NCI-H1092 treated with DMSO at 0.1 percent for 48 hours (cell line): ENCODE measurements at places on chromosomes 12 and 14.

- no peak for DNase-seq
These were observed 45.2 kb downstream of the VEZT start for GRCh38 chr12:95262808-95263207.

GRCh38 chr14:53260286-53260685 lies 107.2 kb upstream of the DDHD1 start:
- DNase-seq: no peak

- DNase-seq: no peak
These were observed 1153.6 kb downstream of the FLRT2 start for GRCh38 chr14:86683561-86683960.

DNA sequence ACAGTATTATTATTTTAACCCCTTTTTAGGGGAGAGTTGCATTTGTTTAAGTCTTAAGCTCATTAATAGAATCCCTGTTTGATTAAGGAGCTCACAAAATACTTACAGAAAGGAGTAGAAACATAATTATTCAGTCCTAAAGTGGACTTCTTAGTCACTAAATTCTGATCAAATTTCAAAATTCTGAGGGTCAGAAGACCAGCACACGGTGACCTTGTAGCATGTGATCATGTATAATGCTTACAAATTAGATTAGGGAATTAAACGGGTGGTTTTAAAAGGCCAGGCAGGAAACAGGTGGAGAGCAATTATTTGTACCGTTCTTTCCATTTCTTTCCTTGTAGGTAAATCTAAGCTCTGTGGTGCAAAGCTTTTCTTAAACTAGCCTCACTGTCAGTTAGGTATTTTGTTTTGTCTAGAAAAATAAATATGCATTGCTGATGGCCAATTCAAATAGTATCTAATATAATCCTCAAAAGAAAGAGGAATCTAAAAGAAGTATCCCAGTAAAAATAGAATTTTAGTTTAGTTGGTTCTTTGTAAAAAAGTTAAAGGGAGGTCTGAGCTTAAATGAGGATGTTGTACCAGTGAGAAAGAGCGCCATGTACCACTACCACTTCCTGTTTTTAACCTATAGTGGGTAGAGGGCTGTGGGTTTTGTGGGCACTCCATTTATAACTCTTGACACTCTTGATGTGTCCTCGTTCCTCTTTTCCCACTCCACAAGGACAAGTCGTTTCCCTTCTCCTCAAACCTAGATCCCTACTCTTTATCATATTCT lies 51.1 kb downstream of the SLC38A1 start:
- DNase-seq: no peak

DNA sequence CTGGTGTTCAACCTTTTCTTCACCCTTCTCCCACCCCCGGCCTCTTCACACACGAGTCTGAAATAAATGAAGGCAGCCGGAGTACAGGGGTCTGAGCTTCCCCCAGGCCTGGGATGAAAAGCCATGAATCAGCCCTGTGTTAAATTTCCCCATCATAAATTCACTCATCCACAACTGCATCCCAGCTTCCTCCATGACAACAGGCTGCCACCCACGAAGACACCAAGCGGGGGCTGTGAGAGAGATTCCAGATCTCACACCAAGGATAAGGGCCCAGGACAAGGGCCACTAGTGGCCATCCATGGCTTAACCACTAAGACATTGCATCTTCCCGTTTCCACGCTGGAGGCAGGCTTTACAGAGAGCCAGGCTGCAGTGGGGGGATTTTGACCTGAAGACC lies 93.9 kb upstream of the NCOR2 start:
- no peak for DNase-seq

DNA sequence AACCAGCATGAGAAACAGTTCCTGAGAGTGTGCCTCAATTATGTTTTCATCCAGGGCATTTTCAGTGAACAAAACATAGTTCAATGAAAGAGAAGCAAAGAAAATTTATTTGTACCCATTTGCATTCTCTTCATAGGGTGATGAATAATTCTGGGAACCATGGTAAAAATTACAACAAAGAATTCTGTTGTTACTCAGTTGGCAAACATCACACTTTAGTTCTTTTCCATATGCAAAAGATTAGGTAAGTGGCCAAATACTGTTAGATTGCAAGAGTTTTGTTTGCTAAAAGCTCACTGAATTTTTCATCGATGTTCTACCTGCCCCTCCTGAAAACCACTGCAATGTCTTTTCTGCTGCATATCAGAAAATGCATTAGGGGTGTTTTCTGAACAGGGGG lies 132.4 kb upstream of the RGS6 start:
- DNase-seq: no peak

DNA sequence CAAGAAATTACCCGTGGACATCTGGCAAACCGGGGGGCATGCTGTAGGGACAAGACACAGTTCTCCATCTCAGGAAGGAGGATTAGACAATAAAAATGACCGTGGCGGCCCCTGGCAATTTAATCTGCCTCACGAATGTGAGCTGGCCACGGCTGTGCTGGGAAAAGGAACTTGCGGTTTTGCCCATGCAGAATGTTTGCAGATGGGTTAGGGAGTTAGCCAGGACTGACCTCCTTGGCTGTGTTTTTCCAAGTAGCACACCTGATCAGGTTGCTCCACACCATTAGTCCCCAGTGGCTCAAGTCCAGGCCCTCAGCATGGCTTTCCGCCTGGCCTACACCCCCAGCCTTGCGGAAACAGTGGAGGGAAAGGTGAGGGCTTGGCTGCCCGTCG lies 20.8 kb downstream of the TPCN1 start:
- peak; percentile 33 for DNase-seq

- no peak for DNase-seq
These were observed 29.6 kb downstream of the CRADD start for GRCh38 chr12:93706824-93707223.

GRCh38 chr12:108204117-108204987 lies 75.3 kb downstream of the WSCD2 start:
- no peak for DNase-seq

- no peak for DNase-seq
These were observed 84.6 kb downstream of the VCPKMT start for GRCh38 chr14:50031602-50032313.

DNA sequence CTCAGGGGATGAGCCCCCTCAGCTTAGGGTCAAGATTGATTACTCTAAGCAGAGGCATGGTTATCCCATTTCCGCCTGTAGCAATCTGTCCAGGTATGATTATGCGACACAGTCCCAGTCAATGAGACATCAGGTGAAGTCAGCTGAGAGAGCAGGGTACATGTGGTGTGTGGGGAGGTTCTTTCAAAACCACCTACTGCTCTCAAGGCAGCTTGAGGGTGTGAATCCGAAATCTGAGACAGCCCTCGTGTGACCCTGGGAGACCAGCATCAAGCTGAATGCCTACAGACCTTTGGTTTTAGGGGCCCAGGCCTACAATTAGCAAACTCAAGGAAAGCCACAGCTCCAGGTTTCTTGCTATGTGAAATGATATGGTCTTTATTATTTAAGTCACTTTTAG lies 275.7 kb downstream of the ITPR2 start:
- no peak for DNase-seq

DNA sequence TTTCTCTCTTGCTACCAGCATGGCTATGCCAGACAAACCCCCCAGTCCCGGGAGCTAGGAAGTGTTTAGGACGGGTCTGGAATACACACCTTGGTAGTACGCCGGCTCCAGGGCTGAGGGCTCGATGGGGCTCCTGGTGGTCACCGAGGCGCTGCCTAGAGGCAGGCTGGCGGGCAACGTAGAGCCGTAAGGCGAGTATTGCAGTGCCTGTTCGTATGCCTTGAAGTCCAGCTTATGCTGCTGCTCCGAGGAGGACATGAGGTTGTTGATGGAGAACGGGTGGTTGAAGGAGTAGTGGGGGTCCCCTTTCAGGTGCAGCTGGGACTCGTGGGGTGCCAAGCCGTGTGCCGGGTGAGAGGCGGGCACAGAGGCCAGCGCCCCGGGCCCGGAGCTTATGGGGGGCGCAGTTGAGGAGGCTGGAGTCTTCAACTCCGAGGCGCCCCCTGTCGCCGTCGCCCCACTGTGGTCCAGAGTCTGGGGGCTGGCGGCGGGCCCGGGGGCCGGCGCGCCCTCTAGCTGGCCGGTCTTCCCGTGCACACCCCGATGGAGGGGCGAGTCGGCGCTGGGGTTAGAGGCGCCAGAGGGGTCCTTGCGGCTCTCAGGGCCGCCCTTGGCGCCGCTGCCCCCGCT lies 3.6 kb downstream of the FOXA1 start:
- DNase-seq: peak; percentile 92

DNA sequence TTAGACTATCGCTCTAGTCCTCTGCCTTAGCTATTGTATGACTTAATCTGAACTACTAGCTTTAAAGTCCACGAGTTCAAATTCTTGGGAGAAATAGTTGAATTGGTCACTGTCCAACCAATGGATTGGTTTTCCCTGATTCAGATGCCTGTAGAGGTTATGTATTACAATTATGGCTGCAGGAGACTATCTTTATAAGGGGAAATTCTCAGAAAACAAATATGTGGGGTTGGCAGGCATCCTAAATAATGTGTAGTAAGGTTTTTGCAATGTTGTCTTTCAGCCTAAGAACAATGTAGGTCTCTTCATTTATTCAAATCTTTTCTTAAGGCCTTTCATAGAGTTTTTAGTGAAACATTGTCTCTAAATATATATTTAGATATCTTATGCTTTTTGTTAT lies 26.9 kb downstream of the MYRFL start:
- DNase-seq: no peak

GRCh38 chr12:22551624-22552023 lies 7.3 kb upstream of the C2CD5 start:
- DNase-seq: no peak

GRCh38 chr14:68680541-68681051 lies 112.3 kb downstream of the ZFP36L1 start:
- DNase-seq: no peak

DNA sequence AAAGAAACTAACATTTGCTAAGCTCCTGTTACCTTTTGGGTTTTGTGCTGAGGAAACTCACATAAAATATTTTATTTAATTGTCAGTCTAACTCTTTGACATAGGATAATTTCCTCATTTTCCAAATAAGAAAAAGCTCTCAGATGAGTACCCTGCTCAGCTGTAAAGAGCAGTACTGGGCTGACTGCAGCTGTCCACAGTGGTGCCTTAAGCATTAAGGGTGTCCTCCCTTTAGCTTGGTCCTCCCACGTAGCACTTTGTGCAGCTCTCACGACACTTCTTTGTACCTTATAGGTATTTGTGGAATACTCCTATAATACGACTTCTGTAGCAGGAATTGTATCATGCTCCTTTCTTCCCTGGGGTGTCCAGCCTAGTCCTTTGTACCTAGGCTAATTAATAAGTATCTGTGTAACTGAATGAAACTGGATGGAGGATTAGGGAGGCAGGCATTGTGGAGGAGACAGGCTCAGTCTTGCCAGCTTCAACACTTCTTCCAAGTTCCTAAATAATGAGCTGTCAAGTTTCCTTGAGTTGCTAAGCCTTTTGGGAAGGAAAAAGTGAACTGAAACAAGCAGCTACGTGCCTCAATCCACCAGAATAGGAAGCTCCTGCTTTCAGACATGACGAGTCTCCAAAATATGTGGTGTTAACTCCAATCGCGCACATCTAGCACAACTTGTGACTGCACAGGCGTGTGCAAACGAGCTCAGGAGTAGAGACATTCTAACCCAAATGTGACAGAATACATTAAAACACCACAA lies 123.0 kb downstream of the SLC38A4 start:
- no peak for DNase-seq

GRCh38 chr12:115934046-115934445 lies 343.4 kb downstream of the MED13L start:
- no peak for DNase-seq

GRCh38 chr12:38124247-38125012 lies 192.1 kb upstream of the ALG10B start:
- DNase-seq: no peak

DNA sequence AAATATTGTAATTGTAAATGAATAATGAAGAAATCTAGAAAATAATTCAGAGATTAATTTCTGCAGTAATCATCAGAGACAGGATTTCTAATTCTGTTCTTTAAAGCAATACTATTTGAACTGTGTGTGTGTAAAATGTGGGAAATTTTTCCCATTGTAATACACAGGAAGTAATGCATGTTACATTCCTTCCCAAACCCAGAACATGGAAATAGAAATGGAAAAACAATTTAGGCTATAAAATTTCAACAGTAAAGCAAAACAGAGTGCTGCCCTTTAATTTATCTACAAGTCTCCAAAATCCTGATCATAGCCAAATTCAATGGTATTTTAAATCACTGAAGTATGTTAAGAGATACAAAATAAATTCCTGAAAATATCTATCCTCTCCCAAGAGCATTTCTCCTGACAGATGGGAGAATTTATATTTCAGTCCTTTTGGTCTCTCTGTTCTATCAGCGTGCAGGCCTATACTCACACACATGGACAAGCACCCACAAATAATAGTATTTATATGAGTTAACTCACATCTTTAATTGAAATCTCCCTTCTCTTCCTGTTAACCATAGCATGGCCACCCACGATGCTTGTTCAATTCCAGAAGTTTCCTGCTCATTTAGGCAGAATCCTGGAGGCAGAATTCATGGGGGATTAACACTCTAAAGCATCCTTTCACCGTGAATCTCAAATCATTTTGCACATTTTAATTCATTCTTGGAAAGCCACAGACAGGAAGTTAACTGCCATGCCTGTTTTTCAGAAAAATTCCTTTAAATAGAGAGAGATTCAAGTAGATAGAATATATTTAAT lies 1465.4 kb upstream of the FLRT2 start:
- DNase-seq: no peak

GRCh38 chr12:99154216-99154982 lies 493.2 kb upstream of the GARIN6 start:
- DNase-seq: peak; percentile 24

- peak; percentile 23 for DNase-seq
These were observed 128.0 kb downstream of the KCNA5 start for GRCh38 chr12:5171701-5172100.

- DNase-seq: no peak
These were observed 46.7 kb downstream of the GXYLT1 start for GRCh38 chr12:42097971-42098370.

GRCh38 chr12:116099652-116100432 lies 177.7 kb downstream of the MED13L start:
- no peak for DNase-seq

DNA sequence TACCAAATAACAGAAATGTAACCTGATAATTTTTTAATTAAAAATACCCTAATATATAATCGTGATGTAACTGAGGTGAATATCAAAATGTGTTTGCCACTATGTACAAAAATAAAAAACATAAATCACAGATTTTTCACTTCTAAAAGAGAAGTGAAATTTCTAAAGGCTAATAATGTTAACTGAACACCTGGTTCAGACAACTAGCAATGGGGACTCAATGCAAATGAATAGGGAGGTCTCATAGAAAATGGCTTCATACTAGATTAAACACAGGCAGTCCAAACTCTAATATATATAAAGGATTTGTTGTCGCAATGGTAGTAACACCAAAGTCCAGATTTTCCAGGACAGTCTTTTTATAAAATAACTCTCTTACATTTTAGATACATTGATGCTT lies 365.4 kb upstream of the ATP2B1 start:
- no peak for DNase-seq

DNA sequence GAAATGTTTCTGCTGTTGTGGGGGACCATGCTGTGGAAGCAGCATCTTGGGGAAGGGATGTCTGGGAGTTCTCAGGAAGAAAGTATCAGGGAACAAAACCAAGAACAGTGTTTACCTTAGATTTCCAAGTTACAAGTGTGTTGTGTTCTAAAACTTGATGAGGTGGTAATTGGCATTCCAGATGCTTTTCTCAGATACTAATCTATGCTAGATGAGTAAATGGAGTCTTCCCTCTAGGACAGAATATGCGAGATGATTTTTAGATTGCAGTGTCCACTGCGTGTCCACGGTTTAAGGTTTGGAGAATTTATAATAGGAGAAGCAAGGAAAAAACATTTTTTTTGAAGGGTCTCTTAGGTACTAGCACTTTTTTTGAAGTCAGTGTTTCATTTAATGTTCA lies 436.5 kb downstream of the PCNX1 start:
- DNase-seq: no peak
